ENCODE measurements at places on chromosomes 5 and 9.

- no peak for DNase-seq
Measured at GRCh38 chr5:139228201-139228803, 30.1 kb upstream of the SIL1 start.

DNA sequence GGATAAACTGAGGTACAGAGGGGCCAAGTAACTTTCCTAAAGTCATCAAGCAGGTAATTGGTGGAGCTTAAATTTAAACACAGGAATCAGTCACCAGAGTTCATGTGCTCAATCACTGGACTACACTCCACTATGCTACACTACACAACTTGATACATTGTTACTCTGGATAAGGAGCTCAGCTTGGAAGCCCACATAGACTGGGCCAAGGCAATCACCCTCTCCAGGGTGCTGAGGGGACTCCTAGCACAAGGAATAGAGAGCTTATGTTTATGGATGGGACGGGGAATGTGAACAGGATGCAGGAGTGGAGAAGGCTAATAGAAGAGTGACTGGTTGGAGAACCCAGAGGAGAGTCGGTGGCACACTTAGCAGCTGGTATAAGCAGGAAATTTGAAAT lies 113.5 kb upstream of the NFIB start:
- DNase-seq, result no peak

DNA sequence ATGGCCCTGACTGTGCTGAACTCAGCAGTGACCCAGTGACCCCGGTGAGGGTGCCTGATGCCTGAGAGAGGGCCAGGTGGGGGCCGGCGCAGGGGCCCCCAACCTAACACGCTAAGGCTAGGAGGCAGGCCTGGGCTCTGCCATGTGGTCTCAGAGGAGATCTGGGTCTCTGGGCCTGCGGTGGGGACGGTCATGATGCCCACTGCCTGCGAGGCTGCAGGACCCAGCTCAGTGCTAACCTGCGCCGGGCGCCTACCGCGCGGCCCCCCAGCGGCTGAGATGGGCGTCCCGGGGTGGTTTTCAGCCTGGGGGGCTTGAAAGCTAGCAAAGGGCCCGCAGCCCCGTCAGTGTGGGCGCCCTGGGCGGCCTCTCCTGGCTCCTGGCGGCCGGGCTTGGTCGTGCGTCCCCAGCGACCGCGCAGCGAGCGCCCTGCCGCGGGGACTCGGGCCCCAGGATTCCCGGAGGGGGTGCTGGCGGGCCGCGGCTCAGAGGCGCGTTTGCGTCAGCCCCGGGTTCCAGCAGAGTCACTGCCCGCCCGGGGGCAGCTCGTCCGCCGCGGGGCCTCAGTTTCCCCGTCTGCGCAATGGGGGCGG lies 2.5 kb downstream of the EGFL7 start:
- peak; percentile 22 for DNase-seq

DNA sequence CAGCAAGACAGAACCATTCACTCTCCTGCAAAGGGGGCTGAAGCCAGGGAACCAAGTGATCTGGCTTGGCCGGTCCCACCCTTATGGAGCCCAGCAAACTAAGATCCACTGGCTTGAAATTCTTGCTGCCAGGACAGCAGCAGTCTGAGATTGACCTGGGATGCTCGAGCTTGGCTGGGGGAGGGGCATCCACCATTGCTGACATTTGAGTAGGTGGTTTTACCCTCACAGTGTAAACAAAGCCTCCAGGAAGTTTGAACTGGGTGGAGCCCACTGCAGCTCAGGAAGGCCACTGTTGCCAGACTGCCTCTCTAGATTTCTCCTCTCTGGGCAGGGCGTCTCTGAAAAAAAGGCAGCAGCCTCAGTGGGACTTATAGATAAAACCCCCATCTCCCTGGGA lies 60.5 kb downstream of the TNFSF8 start:
- no peak for DNase-seq

DNA sequence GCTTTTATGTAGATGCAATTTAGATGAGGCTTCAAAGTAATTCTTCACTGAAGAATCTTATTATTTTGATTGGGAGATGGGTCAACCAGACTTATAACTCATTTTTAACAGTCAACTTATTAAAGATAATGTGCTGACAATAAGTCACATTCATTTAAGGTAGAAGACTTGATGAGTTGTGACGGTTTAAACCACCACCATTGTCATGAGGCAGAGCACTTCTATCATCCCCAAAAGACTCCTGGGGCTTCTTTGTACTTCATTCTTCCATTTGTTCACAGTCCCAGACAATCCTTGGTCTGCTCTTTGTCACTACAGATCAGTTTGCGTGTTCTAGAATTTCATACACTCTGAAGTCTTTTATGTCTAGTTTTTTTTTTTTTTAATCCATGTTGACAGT lies 346.1 kb downstream of the RASEF start:
- no peak for DNase-seq

DNA sequence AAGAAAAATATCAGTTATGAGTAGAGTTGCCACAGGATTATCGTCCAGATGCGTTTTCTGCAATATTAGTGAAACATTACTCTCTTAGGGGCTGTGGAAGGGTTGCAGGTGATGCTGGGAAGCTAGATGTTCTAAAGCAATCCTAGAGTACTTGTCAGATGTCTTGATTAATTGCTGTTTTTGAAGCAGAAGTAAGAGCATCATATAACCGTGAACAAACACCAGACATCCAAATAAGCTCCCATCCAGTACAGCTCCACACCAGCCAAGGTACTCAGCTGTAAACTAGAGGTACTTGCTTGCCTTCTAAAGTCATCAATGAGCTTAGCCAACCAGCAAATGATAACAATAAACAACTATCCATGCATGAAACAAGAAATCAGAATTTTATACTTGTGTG lies 131.1 kb downstream of the ST8SIA4 start:
- no peak for DNase-seq

DNA sequence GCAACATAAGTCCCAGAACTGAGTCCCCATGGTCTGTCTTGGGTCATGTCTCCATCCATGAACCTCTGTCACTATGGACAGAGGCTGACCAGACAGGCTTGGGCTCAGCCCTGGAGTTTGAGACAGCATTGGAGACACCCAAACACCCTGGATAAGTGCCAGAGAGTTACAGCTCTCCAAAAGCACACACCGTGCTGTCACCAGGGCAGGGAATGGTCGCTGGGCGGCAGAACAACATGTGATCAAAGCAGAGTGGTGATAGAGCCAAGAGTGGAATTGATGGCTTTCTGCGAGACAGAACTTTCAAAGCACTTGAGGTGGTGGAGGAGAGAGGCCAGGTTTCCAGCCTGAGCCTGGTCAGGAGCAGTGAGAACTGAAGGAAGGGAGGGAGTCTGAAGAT lies 50.1 kb downstream of the DRD1 start:
- DNase-seq, result no peak

DNA sequence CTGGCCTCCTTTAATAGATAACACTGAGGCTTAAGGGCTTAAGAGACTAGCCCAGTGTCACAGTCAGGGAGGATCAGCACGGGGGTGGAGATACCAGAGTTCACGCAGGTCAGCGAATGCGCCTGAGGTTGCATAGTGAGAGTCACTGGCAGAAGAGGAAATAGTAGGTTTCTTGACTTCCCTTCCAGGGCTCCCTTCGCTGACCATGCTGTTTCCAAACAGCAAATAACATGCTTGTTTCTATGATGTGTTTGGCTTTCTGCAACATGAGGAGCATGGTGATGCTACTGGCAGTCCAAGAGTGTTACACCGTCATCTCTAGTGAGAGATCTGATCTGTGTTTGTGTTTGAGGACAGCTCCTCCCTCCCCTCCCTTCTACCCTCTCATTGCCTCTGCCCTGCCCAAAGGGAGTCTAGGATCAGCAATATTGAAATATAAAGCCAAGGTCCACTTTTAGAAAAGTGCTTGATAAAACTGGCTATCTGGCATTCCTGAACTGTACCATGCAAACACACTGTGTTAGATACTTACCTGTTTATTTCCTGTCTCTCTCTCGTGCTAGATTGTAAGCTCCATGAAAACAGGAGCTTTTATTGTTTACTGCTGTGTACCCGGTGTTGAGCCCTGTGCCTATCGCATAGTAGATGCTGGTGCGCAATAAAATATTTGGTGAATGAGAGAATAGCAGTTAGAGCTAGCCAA lies 12.3 kb downstream of the TLE4 start:
- DNase-seq, result peak; percentile 94

- no peak for DNase-seq
Measured at GRCh38 chr9:97366476-97366875, 45.4 kb upstream of the TDRD7 start.

DNA sequence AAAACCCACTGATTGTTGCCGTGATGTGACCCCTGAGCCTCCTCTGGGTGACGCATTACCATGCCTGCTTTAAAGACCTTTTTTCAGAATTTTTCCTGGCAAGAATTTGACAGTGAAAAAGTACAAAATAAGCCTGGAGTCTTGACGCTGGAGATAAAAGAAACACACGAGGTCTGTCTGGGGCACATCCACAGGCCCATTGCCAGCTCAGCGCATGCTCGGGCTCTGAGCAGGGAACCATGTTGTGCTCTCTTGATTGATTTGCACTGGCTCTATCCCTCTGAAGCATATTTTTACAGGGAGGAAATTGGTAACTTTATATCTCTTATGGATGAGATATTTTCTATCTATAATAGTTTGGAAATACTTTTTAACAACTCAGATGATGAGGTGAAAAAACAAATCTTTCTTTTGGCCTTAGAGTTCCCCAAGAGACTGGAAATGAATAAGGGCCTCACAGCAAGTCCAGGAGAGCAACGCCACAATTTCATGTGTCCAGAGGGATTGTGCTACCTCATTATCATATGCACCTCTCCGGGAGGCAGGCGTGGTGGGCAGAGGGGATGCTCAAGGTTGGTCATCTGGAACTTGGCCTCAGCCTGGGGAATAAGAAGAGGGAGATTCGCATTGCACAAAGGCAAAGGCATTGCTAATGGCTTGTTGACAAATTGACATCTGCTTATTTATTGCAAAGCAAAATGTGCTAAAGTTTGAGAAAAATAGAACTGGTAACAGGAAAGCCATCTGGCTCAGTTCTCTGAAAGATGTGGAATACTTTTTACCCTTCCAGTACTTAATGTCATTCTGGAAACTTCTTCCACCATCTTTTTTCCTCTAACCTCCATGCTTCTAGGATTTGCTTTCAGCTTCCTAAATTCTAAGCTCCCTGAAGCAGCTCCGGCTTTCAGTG lies 183.8 kb downstream of the PJA2 start:
- DNase-seq, result no peak

DNA sequence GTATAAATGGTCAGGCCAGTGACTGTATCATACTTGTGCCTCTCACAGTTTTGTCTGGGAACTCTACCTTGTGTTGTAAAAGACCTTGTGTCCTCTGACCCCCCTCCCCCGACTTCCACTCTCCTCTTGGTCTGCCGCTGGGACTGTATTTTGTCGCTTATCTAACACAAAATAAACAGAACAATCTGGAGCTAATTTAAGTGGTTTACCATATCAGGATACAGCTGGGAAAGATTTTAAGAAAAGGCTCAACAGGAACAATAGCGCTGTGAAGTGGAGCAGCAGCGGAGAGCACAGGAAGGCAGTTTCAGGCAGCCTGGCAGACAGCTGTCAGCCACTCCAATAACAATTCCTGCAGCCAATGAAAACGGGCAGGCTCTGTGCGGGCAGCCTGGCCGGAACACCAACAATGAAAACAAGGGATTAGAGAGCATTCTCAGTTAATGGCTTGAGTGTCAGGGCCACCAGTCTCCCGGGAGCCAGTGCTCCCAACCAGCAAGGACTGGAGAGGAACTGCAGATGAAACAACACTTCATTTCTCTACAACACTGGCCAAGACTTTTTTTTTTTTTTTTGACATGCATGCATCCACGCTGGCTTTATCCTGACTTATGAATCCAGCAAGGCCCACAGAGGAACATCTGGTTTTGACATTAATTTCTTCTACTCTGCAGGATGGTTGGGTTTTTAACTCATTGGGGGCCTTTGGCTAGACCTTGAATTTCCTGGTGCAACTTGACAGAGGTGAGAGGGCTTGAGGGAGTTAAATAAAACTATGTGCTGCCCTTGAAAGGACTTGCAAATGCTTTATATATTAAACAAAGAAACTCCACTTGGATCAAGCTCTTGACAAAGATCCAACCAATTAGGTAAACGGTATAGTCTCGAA lies 76.7 kb downstream of the ARSB start:
- DNase-seq, result no peak

DNA sequence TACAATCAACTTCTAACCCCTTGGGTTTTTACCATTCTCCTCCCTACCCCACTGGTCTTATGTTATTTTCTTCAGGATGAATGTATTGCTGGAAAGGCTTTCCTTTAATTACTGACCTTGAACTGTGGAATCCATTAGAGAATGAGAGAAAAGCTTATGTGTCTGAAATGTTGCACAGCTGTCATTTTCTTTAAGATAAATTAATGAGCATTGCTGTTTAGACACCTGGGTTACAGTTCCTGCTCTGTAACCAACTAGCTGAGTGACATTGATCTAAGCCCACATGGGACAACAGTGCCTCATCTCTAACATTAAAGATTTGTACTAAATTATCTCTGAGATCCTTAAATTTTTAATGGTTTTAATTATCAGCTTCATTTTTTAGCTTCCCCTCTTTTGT lies 507.0 kb downstream of the TAF11L14 start:
- no peak for DNase-seq

GRCh38 chr9:37947977-37948376 lies 44.0 kb upstream of the SLC25A51 start:
- peak; percentile 77 for DNase-seq

GRCh38 chr5:141359790-141360426 lies at the start of gene PCDHGB2:
TSS of gene PCDHGB2 (plus strand) at chr5:141359994. CDS start at chr5:141360136, 142 bp downstream.
- DNase-seq, result peak; percentile 29

- DNase-seq, result no peak
Measured at GRCh38 chr9:96014078-96014477, 138.6 kb downstream of the ERCC6L2 start.

DNA sequence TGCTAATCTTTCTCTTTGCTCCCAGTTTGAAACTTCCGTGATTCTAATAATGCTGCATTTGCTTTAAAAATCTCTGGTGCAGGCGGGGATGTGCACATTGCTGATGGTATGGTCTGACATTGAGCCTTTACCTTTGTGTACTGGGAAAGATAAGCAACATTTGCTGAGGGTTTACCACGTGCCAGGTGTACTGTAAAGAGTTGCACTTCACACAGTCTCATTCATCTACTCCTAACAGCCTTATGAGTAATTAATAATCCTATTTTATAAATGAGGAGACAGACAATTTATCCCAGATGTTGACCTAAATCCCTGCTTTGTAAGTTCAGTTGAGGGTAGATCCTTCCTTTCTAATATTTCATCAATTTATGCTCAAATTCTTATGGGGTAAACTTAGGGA lies 726 bp upstream of the ADGRV1 start:
- no peak for DNase-seq

DNA sequence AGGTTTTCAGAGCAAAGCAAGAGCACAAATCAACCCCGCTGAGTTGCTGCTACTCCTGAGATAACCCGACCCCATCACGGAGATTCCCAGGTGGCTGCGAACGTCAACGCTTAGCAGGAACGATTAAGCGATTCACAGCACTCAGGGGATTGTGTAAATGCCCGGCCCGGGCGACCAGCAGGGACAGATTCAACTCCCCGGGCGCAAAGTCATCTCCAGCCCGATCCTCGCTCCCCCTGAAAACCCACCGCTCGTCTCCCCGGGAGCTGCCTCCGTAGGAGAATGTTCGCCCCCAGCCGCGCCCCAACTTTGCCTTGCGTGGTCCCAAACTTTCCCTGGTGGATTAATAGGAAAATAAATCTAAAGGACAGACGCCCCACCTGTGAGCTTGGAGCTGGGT lies 685 bp downstream of the SLC24A2 start:
- no peak for DNase-seq
